Camera-type eye (tissue), 1 donor: ENCODE measurements at places on chromosomes 2 and 18. TPM values are rescaled to one million over a fixed set of nuclear protein-coding genes. Genes with fewer than 3 reads are reported as not detected.

CDCA7 gene
- 10.7 TPM for total RNA-seq

UGT1A1 gene
- not detected for total RNA-seq

IL37 gene
- not detected for total RNA-seq

RBM44 gene
- total RNA-seq: 2.6 TPM

SH3BP4 gene
- 40.6 TPM for total RNA-seq

FBXO48 gene
- total RNA-seq: 1.7 TPM

SIX3 gene
- total RNA-seq: 35.2 TPM

MALL gene
- 10.9 TPM for total RNA-seq

APLF gene
- 8.9 TPM for total RNA-seq

SLC19A3 gene
- total RNA-seq: 3.1 TPM

RMDN2 gene
- 21.0 TPM for total RNA-seq

CYRIA gene
- 9.3 TPM for total RNA-seq

CDK15 gene
- total RNA-seq: 1.7 TPM

ITGB6 gene
- total RNA-seq: 12.7 TPM

EMX1 gene
- total RNA-seq: not detected

CAVIN2 gene
- 39.8 TPM for total RNA-seq

FAM110C gene
- 3.9 TPM for total RNA-seq

CD207 gene
- 5.3 TPM for total RNA-seq
